ENCODE measurements at places on chromosomes 4 and X.

DNA sequence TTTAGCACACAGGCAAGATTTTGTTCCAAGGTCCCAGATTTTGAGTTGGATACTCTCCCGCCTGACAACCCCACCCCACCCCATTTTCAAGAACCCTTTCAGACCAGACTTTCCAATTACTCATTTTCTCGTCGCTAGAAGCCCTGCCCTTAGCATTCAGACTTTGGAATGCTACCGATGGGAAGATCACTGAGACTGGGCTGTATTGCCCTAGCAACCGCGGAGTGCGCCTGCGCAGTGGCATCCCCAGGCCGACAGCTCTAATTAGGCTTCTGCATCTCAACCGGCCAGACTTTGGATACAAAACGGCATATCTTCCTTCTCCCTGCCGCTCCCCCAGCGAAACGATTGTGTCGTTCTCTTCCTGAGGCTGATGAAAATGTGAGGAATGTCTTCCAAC lies 3.4 kb downstream of the MAGEE2 start:
- no peak for DNase-seq

DNA sequence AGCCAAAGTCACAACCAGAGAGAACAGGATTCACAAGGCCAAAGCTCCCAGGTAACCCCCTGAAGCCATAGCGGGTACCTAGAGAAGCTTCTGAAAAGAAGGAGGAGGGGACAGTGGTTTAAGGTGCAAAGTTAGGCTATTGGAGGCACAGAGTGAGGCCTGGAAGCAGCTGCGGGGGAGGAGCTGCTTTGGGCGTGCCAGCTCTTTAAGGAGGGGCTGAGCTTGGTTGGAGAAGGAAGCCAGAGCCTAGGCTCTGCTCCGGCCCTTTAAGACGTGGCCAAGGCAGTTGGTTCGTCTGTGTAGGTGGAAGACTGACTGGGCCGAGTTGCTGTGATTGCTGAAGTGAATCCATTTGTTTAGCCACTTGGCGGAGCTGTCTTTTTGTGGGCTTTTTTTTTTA lies 1.5 kb downstream of the KLF8 start:
- peak; percentile 4 for DNase-seq

DNA sequence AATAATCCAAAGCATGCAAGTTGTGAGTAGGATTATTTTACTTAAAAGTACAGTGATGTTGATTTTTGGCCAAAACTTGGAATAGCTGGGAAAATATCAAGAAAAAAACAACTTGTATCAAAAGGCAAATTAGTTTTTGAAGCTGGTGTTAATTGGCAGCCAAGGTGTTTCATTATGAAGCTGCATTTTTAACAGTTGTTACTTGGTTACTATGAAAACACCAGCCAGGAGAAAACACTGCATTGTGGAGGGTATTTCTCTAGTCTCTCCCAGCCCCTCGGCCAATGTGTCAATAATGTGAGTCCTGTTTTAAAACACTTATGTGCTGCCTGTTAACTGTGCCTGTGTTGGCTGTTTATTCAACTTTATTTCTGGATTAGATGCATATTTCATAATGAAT lies 733.4 kb downstream of the ADGRL3 start:
- DNase-seq: no peak

- DNase-seq: no peak
Observed at GRCh38 chrX:69320116-69320515, 154.9 kb upstream of the PJA1 start.

GRCh38 chr4:17081179-17081578 lies 182.7 kb upstream of the LDB2 start:
- no peak for DNase-seq

- no peak for DNase-seq
Observed at GRCh38 chrX:72604705-72605104, 32.1 kb upstream of the HDAC8 start.

GRCh38 chrX:135010921-135011320 lies 11.4 kb downstream of the RTL8B start:
- no peak for DNase-seq

DNA sequence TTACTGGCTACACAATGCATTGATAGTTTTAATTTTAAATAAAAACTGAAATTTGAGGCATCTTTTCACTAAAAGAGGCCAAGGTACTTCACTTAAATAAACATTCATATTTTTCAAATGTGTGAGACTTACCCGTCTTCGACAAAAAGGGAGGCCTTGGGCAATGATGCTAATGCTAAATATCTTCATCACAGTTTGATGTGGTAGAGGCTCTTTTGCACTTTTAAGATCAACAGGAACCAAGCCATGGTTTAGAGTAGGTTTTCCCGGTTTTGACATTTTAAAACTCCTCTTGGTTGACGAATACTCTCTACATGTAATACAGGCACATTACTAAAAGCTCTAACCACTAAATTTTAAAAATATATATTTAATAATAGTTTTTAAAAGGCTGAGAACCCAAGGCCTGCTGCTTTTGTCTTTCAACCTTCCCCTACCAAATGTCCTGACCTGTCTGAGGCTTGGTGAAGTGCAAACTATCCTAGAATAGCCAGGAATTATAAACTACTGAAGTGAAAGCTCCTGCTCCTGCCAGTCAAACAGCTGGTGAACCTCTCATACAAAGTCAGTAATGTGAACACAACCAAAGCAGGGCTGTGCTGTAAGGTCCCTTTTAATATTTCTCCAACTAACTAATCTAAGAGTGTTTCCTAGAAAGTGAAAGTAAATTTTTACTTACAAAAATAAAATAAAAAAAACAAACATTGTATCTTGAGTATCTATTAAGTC lies 153.7 kb downstream of the FBXW7 start:
- no peak for DNase-seq

DNA sequence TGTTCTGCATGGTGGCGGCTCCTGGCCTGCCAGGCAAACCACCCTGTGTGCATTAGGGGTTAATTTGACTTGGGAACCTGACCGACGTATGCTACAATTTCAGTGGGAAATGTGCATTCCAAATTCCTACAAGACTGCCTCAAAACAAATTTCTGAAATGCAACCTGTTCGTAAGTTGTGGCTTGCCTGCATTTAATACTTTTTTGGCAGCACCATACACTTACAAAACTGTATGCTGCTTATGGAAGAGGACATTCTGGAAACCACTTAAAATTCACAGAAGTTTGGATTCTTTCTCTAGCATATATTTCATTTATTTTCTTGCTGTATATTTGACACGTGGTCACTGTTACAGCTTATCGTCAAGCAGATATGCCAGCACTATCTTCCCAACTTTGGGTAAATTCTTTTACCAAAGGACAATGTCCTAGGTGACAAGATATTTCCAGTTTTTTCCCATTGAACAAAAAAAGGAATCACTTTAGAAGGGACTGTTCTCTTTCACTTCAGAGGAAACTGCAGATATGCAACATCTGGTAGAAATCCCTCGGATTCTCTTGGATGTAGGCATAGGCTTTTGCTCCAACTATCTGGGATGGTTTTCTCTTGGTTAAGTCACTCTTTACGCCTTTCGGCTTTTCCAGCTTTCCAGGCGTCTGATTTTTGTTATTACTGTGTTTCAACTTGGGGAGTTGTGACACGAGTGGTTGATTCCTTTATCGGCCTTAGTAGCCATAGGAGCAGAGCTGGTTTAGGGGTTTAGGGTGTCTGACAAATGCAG lies 9.7 kb upstream of the TENM3 start:
- no peak for DNase-seq

DNA sequence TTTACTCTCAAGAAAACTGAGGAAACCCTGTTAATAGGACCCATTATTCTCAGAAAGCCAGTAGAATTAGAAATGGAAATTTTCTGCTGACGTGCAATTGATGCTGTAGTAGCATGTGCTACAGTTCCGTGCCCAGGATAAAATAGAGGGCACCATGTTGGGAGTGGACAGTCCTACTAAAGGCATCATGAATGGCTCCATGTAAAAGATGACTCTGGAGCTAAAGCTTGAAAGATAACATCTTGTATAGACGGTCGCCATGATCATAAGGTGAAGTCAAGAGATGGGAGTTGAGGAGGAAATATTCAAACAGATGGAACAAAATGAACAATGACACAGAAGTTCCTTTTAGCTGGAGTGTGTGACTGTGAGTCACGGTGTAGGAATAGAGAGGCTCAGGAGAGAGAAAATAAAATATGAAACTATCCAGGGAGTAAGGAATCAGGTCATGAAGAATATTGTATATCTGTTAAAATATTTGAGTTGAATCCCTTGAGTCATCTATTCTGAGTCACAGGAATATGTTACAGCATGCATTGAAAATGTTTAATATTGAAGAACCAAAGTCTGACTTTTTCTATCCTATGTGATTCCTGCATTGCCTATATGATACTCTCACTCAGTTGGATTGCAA lies 31.8 kb downstream of the ANXA10 start:
- DNase-seq: no peak

- no peak for DNase-seq
Observed at GRCh38 chrX:103797691-103798090, 21.1 kb downstream of the PLP1 start.

- DNase-seq: no peak
Observed at GRCh38 chr4:158020734-158021346, 152.0 kb downstream of the GASK1B start.

GRCh38 chrX:154696676-154697045 lies 43.3 kb upstream of the CTAG2 start:
- no peak for DNase-seq

DNA sequence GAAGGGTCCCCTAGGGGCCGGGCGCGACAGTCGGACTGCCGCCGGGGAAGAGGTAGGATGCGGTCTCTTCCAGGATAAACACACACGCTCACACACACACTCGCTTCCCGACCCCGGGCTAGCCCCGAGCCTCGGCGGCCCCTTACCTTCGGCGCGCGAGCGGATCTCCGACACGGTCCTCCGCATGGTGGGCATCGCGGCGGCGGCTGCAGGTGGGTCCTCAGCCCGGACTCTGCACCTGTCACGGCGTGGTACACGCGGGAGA lies 294 bp downstream of the ATP8A1 start:
- no peak for DNase-seq

- no peak for DNase-seq
Observed at GRCh38 chr4:7742807-7743280, 196.8 kb downstream of the AFAP1 start.

Data from AG09319 (cell line).